Activated CD4-positive, alpha-beta T cell treated with anti-CD3 and anti-CD28 coated beads for 36 hours (primary cell): ENCODE measurements at places on chromosomes 4 and X. TPM values are rescaled to one million over a fixed set of nuclear protein-coding genes. Genes with fewer than 3 reads are reported as not detected.

DNA sequence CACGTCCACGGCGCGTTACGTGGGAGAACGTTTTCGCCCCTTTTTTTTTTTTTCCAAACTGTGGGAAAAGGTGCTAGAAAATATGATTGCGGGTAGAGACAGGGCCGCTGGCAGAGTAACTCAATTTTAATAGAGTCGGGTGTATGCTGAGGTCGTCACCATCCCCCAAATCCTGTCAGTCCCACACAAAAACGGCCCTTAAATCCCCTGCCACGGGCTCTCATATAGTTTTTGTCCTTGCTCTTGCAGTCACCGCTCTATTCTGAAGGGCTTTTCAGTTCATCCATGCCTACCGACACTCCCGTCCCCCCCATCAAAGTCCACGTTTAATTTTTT, 796 bp upstream of the MED14 start:
- no peaks in the 10 kb centered on the region for H3K27me3 ChIP-seq
- H3K4me3 ChIP-seq = peak overlapping the region; percentile 84
- H3K27ac ChIP-seq = peak overlapping the region; percentile 96
- DNase-seq = no peak
- peaks cover 39% of the 10 kb centered on the region for H3K4me1 ChIP-seq
- H3K36me3 ChIP-seq = peaks cover 6% of the 10 kb centered on the region

DNA sequence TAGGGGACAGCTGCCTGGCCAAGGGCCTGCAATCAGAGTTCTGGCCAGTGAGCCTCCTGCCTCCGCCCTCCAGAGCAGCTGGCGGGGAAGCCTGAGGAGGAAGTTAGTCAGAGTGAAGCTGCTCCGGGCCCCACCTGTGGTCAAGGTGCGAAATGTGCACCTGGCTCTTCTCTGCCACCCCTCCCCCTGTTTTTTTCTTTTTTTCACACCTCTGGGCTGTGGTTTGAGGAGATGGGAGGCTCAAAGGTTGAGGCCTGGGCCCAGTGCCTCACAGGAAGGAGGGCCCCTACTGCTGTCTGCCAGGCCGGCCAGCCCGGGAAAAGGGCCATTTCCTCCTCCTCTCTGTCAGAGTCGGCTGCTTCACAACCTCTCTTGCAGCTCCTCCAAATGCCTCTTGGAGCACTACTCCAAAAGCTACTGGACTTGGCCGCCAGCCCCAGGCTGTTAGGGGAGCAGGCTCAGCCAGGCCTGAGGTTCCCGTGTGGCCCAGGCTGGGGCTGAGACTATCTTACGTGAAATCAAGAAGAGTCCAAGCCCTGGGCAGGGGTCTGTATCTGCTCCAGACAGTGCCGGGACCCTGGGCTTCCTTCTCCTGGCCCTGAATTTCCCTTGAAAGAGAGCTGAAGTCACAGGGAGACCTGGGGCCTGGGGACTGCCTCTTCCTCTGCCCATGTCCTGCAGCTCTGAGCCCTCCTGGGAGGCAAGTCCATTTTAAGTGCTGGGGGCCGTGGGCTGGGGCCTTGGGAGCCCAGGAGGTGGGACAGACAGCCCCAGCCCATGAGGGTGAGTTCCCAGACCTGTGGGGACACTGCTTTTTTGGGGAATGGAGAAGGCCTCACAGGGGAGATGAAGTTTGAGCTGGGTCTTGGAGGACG, 4.5 kb upstream of the CXCR3 start:
- peak overlapping the region; percentile 49 for H3K4me3 ChIP-seq
- no peaks in the 10 kb centered on the region for H3K27me3 ChIP-seq
- DNase-seq = peak; percentile 83
- H3K36me3 ChIP-seq = peaks cover 4% of the 10 kb centered on the region
- H3K4me1 ChIP-seq = peaks cover 56% of the 10 kb centered on the region
- peak overlapping the region; percentile 94 for H3K27ac ChIP-seq

GRCh38 chrX:13180807-13181206, 136.4 kb upstream of the FAM9C start:
- no peak for DNase-seq
- no peak overlapping the region for H3K27ac ChIP-seq
- no peak overlapping the region for H3K4me3 ChIP-seq
- H3K4me1 ChIP-seq = peaks cover 12% of the 10 kb centered on the region

DNA sequence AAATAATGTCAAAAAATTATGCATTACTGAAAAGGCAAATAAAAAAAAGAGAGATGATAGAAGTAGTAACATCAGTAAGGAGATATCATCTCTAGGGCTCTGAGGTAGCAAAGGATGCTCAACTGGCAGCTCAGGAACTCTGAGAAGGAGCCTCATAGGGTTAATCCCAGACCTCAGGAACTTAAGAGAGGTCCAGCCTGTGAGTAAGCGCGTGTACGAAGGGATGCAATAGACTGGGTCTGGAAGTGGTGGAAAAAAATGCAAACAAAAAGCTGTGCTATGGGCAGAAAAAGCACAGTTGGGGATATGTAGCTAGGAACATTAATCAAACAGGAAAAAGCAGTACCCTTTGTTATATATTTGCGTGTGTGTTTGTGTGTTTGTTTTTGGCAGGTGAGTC, 282.0 kb downstream of the GALNTL6 start:
- H3K27me3 ChIP-seq = no peaks in the 10 kb centered on the region
- H3K4me3 ChIP-seq = no peak overlapping the region
- no peaks in the 10 kb centered on the region for H3K36me3 ChIP-seq
- DNase-seq = no peak

DNA sequence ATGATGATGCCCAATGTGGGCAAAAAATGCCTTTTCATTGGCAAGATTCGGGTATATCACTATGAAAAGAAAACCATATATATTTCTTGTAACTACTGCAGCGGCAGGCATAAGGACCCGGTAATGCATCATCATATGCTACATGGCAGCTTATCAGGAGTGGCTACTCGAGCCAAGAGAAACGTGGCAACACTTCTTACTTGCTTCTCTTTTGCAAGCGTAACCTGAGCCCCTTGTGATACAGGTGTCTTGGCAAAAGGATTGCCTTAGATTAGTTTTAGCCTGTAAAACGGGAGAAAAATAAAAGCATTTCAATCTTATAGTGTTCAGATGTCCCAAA, 280.3 kb downstream of the SPRY1 start:
- no peaks in the 10 kb centered on the region for H3K36me3 ChIP-seq
- peaks cover 19% of the 10 kb centered on the region for H3K4me1 ChIP-seq
- no peak for DNase-seq

The GSTCD gene
- total RNA-seq = 16.1 TPM

The CT55 gene
- total RNA-seq = not detected

The MCF2 gene
- total RNA-seq = 0.74 TPM

The SLIT2 gene
- total RNA-seq = not detected
